ENCODE measurements at places on chromosomes 2 and 18.

- no peak for DNase-seq
Measured at GRCh38 chr2:80621656-80622055, 317.1 kb upstream of the LRRTM1 start.

GRCh38 chr2:219522111-219523030 lies 8.1 kb downstream of the ASIC4 start:
- peak; percentile 72 for DNase-seq

- no peak for DNase-seq
Measured at GRCh38 chr2:28217042-28217740, 175.5 kb upstream of the FOSL2 start.

- DNase-seq: no peak
Measured at GRCh38 chr2:62140426-62141141, 55.3 kb upstream of the B3GNT2 start.

DNA sequence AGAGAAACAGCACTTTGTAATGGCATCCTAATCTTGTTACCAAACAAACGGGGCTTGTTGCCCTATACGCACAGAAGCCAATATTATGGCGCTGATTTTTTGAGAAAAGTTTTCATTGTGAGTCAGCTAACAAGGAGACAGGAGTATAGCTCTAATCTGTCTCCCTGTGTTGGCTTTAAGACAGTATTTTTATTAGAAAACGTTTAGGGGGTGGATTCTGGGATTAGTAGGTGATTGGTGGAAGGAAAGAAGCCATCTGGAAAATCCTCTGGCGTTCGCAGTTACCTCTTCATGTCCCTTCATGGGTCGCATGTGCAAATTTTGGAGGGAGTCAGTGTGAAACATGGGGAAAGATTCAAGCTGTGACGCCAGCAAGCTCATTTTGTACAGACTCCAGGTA lies 698 bp upstream of the TMEM237 start:
- DNase-seq: no peak
